ENCODE measurements at places on chromosomes 2 and 18.

DNA sequence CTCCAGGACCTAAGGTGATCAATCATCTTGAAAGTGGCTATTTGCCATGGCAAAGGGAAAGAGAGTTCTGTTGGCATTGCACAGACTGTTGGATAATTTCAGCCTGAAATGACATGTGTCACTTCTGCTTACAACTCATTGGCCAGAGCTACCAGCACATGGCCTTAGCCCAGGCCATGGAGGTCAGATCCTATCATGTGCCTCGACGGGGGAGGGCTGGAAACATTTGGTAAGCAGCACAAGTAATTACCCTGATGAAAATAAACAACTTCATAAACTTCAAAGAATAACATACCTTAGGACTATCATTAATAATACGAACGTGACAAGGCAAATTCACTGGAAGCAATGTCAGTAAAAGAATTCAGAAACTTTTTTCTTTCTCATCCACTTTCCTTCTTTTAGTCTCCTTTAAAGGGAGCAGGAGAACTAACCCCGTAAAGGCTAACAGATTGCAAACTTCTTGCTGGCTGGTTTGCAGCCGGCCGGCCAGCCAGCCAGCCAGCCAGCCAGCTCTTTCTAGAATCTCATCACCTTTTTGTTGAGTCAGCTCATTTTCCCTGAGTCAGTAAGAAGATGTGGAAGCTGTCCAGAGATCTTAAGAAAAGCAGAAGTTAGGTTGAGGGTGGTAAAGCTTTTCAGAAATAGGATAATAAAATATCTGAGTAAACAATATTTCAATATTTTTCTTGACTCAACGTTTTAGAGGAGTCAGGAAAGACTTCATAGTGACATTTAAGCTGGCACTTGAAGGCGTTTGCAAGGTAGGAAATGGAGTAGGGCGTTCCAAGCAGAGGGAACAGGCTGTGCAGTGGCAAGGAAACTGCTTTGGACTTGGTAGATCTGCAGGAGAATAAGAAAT lies 31.9 kb downstream of the CNRIP1 start:
- DNase-seq: no peak

- no peak for DNase-seq
These were observed 219.5 kb upstream of the SOX11 start for GRCh38 chr2:5472673-5473072.

DNA sequence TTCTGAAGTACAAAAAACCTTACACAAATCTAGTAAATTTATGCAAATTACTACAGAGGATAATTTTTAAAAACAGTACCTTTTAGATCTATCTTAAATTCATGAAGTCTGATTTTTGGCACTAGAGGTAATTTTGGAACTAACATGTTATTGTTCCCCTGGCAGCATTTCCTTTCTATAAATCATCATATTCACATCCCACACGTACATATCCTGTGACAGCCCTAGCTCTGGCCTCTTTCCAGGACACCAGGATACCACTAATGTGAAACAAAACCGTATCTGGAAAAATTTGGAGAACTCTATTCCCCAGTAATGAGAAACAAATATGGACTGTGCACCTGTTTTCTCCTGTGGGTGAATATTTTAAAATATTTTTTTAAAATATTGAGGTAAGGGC lies 14.0 kb upstream of the BIRC6 start:
- no peak for DNase-seq

- DNase-seq: no peak
These were observed 312.4 kb upstream of the SOX11 start for GRCh38 chr2:5379811-5380210.

GRCh38 chr2:106759966-106760365 lies 126.0 kb downstream of the ST6GAL2 start:
- DNase-seq: no peak

DNA sequence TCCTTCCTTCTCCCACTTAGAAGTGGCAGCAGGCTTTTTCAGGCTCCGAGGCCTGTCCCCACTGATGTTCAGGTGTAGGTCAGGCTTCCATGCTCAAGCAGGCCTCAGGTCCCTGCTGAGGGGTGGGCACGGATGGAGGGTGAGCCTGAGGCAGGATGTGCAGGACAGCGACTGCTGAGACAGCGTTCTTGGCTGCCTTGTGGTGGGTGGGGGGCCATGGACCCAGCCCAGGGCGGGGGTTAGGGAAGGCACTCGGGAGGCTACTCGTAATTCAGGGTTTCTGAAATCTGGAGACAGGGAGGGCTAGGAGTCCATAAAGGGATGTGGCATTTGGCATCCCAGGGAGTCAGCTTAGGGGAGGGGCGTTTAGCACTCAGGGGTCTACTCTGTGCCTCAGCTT lies 30.3 kb downstream of the COLEC11 start:
- DNase-seq: no peak

- no peak for DNase-seq
These were observed 265.8 kb downstream of the TTC32 start for GRCh38 chr2:19635951-19636510.

DNA sequence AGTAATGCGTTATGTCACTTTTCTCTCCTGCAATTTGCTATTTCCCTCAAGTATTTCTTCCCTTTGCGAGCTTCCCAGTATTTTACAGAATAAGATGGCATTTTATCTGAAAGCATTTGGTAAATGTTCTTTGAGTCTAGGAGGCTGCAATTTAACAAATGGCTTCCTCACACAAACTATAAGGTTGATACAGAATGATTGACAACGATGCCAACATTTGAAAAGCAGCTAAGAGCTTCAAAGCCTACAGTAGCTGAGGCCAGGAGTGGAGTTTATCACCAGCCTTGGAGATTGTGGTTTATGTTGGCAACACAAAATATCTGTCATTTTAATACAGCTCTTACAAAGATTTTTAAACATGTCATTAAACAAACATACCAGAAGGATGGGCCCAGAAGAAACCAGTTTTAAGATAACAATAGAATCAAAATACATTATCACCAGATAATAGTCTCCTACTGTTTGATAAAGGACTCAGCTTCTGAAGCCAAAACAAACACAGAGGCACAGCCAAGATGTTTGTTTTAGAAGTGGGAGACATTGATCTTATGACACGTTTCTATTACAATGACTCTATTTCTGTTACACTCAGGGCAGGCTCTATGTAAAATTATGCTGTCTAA lies 711.4 kb upstream of the ACVR2A start:
- DNase-seq: no peak

DNA sequence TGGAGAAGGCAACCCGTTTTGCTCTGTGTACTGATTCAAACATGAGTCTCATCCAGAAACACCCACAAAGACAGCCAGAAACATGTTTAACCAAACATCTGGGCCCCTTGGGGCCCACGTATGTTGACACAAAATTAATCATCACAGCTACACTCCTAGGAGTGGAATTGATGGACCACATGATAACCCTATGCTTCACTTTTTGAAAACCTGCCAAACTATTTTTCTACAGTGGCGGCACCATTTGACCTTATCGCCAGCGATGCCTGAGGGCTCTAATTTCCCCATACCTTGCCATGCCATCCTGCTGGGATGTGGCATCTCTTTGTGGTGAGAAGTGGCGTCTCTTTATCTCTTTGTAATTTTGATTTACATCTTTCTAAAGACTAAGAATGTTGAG lies 38.5 kb downstream of the PSMG2 start:
- no peak for DNase-seq

GRCh38 chr2:163347982-163348856 lies 387.6 kb downstream of the FIGN start:
- no peak for DNase-seq

GRCh38 chr2:80527119-80527518 lies 222.6 kb upstream of the LRRTM1 start:
- DNase-seq: no peak

GRCh38 chr18:70256994-70257393 lies 31.9 kb upstream of the SOCS6 start:
- no peak for DNase-seq

DNA sequence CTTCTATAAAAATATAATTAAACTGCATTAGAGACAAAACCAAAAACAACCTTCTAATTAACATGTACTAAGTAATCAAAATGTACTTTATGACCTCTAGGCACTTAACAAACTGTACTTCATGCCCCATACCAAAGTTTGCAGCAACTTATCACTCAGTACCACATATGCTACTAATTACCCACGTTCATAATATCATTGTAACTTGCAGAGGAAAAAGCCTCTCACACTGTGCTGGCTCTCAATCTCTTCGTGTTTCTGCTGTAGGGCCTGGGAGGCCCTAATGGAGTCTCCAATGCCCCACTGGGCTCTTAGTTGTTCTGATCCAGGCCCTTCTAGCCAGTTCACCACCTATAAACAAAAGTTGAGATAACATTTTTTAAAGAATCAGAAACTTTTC lies 82.1 kb upstream of the CCDC141 start:
- no peak for DNase-seq

DNA sequence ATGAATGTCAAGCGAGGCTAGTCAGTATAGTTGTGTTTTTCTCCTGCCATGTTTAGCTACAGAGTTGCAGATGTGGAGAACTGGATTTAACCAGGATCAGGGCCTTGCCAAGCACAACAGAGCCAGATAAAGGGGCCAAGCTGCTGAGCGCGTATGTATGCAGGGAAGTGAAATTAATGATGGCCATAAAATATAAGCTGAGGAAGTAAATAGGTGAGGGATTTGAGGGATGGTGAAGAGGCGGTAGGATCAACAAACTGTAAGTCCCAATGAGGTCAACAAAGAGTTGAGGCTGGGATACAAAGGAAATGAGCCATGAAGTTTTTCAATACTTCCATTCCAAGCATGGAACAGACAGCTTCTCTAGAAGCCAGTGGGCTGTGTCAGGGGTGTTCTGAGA lies 10.6 kb downstream of the LRP2 start:
- no peak for DNase-seq

DNA sequence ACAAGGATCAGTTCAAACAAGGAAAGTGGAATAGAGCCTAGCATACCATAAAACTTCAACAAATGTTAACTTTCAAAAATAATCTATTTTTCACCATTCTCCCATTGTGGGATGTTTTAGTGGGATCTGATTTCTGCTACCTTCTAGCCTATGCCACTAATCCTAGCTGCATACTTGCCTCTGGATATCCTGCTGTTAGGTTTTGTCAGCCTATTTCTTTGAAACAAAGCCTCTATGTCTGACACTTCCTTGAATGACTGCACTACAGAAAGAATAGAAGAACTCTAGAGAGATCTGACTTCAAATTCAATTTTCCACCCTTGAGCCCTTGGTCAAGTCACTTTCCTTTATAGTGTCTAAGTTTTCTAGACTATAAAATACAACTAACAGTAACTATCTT lies 291.5 kb downstream of the PTH2R start:
- DNase-seq: no peak

- DNase-seq: no peak
These were observed 1.9 kb downstream of the MAP4K3 start for GRCh38 chr2:39435234-39435633.

- no peak for DNase-seq
These were observed 331.3 kb downstream of the SS18 start for GRCh38 chr18:25759111-25759510.

DNA sequence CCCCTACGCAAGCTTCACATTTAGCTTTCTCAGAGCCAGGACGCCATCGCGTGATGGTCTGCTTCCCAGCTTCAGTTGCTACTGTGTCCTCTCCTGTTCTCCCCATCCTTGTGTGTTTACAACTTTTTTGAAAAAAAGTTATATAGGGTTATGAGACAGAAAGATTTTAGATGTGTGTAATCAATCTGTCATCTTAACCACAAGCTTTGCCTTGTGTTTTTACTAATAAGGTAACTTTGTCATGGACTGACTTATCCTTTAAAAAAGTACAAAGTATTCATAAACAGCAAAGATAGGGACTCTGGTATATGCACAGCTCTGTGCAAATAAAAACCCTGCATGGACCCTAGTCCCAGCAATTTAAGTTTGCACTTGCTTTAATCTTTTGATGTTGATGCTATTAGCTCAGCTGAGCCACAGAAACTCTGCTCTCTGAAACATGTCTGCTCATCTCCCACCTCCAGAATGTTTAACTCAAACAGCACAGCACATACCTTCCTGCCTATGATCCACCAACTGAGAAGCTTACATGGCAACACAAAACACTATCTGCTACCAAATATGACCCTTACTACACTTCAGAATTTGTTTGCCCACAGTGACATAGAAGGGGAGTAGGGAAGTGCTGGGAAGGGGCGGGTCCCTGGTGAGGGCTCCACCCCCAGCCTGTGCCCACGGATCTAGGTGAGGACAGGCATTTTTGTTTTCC lies 42.7 kb downstream of the SAP130 start:
- no peak for DNase-seq

DNA sequence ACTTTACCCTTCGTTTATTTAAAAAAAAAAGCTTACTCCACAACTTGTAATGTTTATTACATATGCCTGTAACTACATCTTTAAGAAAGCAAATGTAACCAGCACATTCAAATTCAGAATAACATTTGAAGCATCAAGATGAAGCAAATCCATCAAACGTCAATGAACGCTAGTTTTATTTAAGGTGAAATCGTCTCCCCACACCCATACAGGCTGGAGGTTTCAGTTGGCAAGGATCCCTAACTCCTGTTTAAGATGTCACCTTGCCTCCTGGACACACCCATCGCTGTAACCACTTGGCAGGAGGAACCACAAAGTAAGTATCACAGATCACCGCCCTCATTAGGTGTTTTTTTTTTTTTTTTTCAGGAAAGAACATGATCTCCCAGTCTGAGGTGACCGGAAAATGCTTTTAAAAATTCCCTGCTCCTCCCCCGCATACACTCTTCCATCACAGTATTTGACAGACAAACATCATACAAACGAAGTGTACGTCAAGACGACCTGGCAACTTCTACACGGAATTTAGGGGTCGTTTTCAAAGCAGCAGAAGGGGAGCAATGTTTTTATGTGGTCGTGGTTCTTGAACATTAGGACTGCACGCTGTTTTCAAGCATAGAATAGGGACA lies 19.7 kb upstream of the STPG4 start:
- no peak for DNase-seq

- DNase-seq: no peak
These were observed 143.2 kb upstream of the CCDC68 start for GRCh38 chr18:55102501-55102900.

- no peak for DNase-seq
These were observed 370.0 kb downstream of the TGIF1 start for GRCh38 chr18:3819961-3820360.

GRCh38 chr18:77366720-77367641 lies 117.3 kb downstream of the GALR1 start:
- no peak for DNase-seq
